ENCODE measurements at places on chromosomes 1 and 21. TPM values are rescaled to one million over a fixed set of nuclear protein-coding genes. Genes with fewer than 3 reads are reported as not detected.

DNA sequence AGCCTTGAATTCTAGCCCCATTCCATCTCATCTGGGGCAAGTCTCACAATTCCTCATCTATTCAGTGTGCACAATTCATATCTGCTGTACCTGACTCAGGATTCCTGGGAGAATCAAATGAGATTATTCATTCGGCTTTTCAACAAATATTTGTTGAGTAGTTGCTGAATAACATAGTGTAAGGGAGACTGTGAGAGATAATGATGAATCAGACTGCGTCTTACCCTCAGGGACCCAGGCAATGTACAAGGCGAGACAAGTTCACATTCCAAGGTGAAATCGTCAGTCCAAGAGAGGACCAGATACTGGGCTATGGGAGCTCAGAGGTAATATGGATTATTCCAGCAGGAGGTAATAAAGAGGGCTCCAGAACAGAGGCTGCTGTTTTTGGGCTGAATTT is 67.8 kb upstream of the SMYD2 start:
- DNase-seq = no peak

DNA sequence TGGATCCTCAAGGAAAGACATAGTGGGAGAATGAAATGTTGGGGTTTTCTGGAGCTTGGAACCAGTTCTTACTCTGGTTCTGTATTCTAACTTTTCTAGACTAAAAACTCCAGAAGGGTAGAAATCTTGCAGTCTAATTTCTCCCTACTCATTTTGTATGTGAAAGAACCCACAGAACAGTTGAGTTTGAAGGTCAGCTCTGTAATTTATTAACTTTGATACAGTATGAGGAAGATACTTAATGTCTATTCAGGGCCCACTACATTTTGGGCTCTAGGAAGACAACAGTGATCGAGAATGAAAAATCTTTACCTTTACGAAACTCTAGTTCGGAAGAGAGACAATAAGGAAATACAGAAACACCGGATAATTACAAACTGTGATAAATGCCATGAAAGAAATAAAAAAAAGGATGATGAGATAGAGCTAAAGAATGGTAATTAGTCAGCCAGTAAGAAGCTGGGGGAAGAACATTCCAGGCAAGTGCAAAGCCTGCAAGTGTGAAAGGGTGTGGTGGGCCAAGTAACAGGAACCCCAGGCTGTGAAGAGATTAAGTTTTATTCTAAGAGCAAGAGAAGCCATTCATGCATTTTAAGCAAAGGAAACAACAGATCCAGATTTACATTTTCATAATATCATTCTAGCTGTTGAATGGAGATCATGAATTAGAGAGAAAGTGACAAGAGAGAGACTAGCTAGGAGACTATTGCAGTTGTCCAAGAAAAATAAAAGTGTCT is 159.9 kb upstream of the HMCN1 start:
- no peak for DNase-seq

DNA sequence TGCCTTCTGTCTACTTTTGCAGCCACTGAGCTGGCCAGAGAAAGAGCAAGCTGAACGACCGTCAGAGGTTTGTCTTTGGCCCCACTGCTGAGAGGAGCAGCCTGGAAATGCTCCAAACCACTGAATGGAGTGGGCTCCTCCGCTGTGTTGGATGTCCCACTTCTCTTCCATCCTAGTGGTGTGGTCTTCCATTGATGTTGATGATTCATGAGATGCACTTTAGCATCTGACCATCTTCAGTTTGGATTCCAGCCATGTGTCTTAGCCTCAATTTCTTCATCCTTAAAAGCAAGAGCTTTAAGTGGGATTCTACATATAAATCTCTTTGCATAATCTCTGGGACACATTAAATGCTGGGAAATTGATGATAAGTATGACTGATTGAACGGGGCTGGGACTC is 276.9 kb downstream of the SIPA1L2 start:
- no peak for DNase-seq

DNA sequence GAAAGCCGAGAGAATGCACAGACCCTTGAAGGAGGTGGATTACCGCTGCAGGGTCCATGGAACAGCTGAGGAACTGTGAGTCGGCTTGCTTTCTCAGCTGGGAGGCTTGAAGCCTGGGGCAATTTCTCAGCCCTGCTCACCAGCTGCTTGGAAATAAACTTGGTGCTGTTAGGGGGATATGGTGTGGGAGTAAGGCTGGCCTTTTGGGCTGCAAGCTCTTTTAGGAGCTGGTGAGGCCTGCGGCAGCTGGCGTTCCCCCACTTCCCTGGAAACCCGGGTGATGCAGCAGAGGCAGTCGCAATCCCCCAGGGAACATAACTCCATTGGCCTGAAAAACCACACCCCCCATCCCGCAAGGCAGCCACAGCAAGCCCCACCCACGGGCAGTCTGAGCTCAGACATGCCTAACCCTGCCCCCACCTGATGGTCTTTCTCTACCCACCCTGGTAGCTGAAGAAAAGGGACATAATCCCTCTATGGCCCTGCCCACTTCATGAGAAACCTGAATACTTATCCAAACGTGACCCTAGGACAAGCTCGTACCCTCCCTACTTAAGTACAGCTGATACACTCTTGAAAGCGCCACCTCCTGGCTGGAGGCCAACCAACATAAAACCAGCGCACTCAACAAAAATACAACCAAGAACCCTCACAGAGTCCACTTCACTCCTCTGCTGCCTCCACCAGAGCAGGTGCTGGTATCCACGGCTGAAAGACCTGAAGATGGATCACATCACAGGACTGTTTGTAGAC is 1995.8 kb downstream of the NCAM2 start:
- no peak for DNase-seq

- no peak for DNase-seq
Observed at GRCh38 chr1:152870831-152871730, 7.0 kb upstream of the SMCP start.

- no peak for DNase-seq
Observed at GRCh38 chr1:159925719-159926078, 392 bp upstream of the TAGLN2 start.

GRCh38 chr1:205920159-205920558 is 23.1 kb downstream of the SLC26A9 start:
- DNase-seq = no peak

GRCh38 chr1:116498789-116499628 is 71.8 kb downstream of the CD58 start:
- peak; percentile 77 for DNase-seq

DNA sequence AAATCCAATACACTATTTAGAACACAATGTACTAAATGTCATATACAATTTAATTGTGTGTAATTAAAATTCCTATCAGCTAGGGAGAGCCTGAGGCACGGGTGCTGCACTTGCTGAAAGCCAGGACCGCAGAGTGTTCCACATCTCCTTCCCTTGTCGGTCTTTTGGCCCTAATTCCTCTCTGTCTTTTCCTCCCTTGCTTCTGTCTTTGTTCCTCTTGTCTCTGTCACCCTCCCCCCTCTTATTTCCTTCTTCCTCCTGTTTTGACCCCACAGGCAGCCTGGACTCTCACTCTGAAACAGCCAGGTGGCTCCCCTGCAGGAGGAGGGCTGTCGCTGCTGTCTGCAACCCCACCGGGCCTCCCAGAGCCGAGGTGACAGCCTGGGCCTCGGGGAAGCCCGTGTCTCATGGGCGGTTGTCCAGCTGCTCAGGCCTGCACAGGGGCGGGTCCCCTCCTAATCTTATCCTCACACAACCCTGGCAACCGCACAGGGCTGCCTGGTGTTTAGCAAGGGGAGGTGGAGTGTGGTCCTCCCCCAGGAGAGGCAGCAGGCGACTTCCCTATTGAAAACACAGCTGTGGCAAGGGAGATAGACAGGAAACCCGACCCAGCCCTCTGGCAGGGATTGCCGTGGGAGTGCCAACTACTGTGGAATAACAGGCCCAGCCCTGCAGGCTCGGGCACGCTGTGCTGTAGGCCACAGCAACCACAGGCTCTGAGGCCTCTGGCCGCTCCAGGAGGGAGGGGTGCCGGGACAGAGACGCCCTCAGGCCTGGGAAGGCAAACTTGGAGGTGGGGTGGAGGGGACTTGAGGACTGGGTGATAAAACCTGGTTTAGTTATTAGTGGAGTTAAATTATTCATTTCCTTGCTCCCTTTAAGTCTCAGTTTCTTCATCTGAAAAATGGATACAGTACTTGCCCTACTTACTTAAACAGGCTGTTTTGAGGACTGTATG is 68.8 kb upstream of the WDR26 start:
- peak; percentile 40 for DNase-seq

DNA sequence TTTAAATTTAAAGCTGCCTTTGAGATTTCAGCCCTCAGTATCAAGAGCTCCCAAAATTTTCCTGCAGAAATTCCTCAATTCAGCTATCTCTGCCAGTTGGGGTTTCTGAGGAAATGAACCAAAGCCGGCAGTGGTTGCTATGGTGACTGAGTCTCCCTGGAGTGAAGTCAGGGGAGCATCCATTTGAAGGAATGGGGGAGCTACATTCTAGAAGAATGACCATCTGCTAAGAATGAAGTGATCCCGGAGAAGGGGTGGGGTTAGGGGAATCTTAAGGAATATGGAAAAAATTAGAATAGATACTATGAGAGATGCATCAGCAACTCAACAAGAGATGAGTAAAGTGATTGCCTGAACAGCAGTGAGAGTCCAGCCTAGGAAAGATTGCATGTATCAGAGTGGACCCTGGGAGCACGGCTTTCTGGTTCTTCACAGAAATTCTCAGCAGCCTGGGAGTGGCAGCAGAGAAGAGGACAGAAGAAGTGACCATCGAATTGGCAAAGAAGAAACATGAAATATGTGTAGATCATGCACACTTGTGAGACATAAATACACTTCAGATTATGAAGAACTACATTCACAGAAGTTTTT is 94.7 kb downstream of the CHD1L start:
- no peak for DNase-seq

- DNase-seq = no peak
Observed at GRCh38 chr1:234699795-234700665, 90.1 kb upstream of the IRF2BP2 start.

DNA sequence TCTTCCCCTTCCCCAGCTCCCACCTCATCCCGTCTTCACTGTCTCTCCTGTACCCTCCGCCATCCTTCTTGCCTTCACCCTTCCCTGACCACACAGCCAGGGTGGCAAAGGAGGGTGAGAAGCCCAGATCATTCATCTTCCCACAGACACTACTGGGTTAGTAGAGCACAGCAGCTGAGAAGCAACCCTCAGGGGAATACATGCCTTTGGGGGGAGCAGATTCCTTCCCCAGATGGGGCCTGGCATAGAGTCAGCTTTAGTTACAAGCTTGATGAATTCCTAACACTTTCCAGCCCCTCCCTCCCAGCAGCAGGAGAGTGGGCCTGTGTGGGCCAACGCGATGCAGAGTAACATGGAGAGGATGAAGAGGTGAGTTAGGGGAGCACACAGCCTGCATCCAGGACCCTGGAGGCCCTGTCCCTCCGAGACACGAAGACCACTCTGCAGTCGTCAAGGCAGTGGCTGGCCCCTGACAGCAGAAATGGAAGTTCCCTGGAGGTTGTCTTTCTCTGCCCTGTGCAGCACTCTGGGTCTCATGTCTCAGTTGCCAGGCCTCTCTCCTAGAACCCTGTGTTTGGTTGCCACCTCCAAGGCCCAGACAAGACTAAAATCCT is 8.8 kb upstream of the BTG2 start:
- no peak for DNase-seq

DNA sequence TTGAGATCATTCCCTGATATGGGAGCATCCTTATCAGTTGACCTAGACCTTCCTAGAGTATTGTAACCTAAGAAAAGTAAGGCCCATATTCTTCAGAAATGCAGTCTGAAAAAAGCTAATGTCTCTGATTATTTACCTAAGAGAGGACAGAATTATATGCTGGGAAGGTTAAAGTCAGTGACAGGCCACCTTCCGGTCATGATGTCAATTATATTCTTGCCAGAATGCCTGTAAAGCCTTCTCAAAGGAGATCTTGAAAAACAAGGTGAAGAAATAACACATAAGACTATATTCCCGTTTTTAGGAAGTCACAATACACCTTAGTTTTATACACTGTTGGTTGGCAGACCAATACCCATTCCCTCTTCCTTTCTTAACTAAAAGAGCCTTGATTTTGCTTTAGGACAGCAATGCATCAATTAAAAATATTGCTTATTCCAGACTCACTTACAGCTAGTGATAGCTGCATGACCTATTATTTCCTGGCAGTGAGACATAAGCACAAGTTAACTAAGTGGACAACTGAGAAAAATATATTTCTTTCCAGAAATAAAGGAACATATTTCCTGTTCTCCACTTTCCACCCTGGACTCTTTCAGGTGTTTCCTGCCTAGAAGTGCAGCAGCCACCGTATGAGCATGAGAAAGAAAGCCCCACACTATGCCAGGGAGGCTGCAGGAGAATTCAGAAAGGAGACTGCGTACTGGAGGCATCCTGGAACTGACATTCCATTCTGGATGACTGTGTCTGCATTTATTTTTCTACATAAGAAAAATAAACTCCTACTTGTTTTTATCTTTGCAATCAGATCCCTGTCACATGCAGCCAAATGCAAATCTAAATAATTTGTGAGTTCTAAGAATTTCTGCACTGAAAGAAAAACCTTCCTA is 332.9 kb upstream of the PTBP2 start:
- DNase-seq = no peak

DNA sequence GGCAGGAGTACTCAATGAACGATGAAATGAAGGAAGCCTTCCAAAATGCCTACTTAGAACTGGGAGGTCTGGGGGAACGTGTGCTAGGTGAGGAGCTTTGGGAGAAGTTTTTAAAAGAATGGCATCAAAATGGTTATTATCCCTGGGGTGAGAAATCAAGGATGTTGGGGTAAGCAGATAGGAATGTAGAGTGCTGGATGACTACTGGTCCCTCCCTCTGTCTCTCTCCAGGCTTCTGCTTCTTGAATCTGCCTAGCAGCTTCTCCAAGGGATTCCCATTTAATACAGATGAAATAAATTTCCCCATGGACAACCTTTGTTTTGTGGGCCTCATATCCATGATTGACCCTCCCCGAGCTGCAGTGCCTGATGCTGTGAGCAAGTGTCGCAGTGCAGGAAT is 19.0 kb upstream of the CASQ1 start:
- DNase-seq = no peak

DNA sequence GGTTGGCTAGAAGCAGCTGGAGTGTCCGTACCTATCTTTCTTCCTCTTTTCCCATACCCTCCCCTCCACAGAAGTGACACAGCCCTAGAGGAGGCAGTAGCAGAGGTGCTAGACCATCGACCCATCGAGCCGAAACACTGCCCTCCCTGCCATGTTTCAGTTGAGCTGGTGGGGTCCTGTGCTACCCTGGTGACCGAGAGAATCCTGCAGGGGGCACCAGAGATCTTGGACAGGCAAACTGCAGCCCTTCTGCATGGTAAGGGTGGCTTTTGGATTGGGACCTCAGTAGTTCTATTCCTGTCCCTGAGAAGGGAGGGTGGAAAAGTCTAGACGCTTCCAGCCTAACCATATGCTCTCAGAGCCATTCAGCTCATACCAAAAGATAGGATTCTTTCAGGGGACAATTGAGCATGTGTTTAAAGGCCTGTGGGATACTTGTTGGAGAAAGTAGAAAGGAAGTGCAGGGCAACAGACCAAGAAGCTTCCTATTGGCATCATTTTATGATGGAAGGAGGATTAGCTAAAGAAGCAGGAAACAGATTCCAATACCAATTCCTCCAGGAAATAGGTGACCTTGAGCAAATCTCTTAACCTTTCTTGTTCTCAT is 11.7 kb upstream of the BNIPL start:
- DNase-seq = peak; percentile 78

- DNase-seq = no peak
Observed at GRCh38 chr1:183537405-183537804, 52.9 kb downstream of the NCF2 start.

GRCh38 chr1:198763298-198763714 is 124.5 kb downstream of the PTPRC start:
- DNase-seq = no peak

The SHE gene
- 0.19 TPM for total RNA-seq

The NPL gene
- total RNA-seq = 12.7 TPM

The BARHL2 gene
- total RNA-seq = not detected

The C1orf115 gene
- total RNA-seq = 0.75 TPM

The RGS4 gene
- 0.84 TPM for total RNA-seq

The CCDC27 gene
- not detected for total RNA-seq

The RAB25 gene
- not detected for total RNA-seq

The FOXD3 gene
- total RNA-seq = 42.5 TPM

The GJA9 gene
- total RNA-seq = not detected
